Endodermal cell (in vitro differentiated cells): ENCODE measurements at places on chromosomes 3 and 15.
A peak's percentile ranks its signal among the peaks of the same experiment; 100 is the strongest.

DNA sequence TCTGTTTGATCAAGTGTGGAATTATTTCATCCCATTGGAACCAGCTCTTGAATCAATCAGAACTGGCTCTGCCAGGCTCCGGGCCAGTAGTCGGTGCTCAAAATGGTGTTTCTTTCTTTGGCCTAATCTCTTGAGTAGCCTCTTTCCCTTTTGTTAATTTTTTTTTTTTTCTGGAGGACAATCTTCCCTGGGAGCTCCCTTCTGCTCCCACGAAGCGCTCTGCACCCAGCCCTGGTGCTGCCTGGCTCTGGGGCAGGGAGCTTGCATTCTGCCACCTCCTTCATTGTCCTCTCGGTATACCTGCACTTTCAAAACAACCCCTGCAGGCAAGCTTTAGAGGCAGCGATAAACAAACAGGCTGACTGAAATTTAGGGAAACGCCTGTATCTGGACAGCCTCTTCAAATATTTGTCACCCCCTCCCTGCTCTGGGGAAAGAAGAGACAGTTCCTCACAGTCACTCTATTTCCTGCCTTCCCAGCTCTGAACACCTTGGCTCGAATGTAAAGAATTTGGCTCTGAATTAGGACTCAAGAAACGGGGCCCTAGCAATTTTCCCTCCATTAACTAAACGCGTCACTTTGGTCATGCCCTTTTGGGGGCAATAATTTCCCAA is 1.1 kb upstream of the THSD4 start:
- peak; percentile 75 for DNase-seq

- no peak for DNase-seq
Observed at GRCh38 chr15:35495080-35495479, 50.9 kb downstream of the DPH6 start.

DNA sequence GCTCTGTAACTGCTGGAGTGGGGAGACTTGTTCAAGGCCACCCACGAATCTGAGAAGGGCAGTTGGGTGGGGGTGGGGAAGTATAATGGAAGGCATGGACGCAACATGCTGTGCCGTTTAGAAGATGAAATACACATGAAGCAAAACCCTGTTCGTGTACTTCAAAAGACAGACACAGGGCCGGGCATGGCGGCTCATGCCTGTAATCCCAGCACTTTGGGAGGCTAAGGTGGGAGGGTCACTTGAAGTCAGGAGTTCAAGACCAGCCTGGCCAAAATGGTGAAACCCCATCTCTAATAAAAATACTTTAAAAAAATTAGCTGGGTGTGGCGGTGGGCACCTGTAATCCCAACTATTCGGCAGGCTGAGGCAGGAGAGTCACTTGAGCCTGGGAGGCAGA is 36.9 kb upstream of the SFMBT1 start:
- DNase-seq, result no peak

DNA sequence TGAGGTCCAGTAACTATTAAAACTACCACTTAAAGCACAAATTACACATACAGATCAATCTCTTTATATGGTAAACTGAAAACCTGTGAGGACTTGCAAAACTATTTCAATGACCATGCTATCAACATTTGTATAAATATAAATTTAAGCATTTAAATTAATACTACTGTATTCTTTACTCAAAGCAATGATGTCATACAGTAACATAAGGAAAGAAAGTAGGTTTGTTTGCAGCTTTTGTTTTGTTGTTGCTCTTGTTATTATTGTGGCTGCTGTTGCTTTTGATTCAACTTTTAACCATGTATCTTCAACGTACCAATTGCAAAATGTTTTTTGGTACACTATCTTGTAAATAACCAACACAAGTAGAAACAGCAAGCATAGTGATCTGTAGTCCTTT is 22.0 kb downstream of the CBLB start:
- no peak for DNase-seq

GRCh38 chr3:22111226-22111625 is 360.2 kb upstream of the ZNF385D start:
- no peak for DNase-seq

GRCh38 chr3:169252535-169252934 is 411.0 kb downstream of the MECOM start:
- DNase-seq, result no peak

- DNase-seq, result no peak
Observed at GRCh38 chr3:197181741-197182140, 116.7 kb downstream of the DLG1 start.

DNA sequence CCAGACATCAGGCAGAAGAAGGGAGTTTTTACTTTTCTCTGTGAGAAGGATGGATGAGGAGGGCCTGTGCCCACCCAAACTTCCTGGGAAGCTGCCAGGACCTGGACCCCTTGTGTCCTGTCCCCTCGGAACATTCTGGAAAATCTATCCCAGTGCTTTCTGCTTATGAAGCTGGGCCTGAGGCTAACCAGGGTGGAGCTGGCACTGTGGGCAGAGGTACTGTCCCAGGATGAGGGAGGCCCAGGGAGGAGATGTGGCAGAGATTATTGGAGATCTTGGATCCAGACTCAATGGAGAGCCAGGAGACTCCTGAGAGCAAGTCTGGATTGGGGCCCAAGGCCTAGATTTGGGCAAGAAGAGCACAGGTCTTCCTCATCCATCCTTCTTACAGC is 44.4 kb downstream of the SPSB4 start:
- peak; percentile 21 for DNase-seq

DNA sequence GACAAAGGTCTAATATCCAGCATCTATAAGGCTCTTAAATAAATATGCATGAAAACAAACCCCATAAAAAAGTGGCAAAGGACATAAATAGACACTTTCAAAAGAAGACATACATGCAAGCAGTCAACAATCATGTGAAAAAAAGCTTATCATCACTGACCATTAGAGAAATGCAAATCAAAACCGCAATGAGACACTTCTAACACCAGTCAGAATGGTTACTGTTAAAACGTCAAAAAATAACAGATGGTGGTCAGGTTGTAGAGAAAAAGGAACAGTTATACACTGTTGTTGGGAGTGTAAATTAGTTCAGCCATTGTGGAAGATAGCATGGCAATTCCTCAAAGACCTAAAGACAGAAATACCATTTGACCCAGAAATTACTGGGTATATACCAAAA is 440.7 kb upstream of the KCNMB2 start:
- DNase-seq, result no peak

GRCh38 chr3:67765575-67765974 is 111.2 kb upstream of the SUCLG2 start:
- no peak for DNase-seq

- DNase-seq, result no peak
Observed at GRCh38 chr3:157285966-157286365, 126.0 kb upstream of the CCNL1 start.

DNA sequence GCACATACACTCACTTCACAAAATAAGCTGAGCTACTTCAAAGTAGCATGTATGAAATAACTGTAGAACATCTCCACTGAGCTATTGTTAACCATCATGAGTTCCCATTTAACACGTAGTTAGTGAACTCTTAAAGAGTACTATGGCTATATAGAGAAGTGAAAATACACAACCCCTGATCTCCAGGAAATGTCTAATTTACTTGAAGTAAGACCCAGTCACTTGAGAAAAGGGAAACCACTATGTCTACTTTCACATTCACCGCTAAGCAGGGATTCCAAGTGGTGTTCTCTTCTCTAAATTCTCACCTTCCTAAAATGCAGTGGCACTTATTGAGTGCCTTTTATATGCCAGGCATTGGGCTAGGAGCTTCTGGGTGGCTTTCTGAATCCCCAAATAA is 35.0 kb upstream of the COLQ start:
- DNase-seq, result no peak

DNA sequence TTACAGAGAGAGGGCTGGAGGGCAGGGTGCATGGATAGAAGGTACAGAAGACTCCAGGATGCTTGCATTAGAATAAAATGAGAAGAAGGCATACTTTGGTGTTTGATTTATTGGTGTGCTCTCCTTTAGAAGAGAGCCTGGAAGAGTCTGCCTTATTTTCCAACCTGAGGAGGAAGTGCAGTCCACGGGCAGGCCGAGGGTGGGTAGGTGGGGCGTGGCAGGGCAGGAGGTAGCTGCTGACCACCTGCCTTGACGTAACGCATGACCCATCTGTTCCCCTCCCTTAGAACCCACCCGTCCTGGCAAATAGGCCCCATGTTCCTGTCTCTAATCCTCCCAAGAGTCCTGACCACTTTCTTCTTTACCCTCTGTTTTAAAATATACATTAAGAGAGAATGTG is 222.3 kb upstream of the LYSMD4 start:
- DNase-seq, result peak; percentile 23

DNA sequence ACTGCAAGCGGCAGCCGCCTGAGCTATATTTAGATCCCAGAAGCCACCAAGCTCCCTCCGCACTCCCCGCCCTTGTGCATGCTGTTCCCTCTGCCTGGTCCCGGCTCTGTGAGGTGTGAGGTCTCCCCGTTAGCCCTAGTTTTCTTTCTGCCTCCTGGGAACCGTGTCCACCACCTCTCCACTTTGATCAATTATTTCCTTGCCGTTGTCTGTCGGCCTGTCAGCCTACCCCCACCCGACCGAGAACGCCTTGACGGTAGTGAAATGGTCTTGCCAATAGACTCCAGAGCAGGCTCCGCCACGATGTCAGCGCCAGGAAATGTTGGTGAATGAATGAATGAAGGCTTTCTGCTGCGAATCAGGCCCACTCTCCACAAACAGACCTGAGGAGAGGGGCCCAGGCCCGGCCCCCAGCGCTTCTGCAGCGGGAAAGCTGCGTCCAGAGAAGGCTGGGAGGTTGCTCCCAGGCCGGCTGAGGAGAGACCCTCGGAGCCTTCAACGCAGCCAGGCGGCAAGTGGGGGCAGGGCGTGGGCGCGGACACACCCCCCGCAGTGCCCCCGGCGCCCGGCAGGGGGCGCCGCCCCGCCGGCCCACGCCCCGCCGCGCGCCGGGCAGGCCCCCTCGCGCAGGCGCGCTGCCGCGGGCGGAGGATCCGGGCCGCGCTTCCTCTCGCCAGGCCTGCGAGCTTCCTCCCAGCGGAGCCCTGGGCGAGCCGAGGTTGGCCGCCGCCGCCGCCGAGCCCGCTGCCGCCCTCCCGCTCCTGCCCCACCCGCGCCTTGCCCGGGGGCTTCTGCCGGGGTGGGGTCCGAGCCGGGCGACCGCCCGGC is at the start of gene CSK:
Gene CSK, plus strand, starts transcription at position 650 of the 828 bp plus-strand sequence. CDS start 16,218 bp downstream, outside the sequence.
- DNase-seq, result peak; percentile 83

DNA sequence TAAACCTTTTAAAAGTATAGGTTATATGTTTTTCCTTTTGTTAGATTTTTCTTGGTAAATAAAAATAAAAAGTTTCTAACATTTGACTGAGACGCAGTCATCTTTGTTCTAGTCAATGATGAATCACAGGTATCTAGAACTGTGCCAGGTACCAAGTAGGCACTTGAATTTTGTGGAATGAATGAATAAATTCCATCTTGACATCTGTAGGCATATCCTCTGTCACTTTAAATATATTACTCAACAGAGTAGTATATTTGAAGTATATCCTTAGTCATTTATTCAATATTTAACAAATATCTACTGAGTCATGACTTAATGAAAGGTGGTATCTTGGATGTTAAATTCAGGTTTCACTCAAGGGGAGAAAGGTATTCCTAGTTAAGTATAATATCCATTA is 828.4 kb downstream of the TUSC7 start:
- no peak for DNase-seq
